ENCODE measurements at places on chromosomes 16 and 17.

DNA sequence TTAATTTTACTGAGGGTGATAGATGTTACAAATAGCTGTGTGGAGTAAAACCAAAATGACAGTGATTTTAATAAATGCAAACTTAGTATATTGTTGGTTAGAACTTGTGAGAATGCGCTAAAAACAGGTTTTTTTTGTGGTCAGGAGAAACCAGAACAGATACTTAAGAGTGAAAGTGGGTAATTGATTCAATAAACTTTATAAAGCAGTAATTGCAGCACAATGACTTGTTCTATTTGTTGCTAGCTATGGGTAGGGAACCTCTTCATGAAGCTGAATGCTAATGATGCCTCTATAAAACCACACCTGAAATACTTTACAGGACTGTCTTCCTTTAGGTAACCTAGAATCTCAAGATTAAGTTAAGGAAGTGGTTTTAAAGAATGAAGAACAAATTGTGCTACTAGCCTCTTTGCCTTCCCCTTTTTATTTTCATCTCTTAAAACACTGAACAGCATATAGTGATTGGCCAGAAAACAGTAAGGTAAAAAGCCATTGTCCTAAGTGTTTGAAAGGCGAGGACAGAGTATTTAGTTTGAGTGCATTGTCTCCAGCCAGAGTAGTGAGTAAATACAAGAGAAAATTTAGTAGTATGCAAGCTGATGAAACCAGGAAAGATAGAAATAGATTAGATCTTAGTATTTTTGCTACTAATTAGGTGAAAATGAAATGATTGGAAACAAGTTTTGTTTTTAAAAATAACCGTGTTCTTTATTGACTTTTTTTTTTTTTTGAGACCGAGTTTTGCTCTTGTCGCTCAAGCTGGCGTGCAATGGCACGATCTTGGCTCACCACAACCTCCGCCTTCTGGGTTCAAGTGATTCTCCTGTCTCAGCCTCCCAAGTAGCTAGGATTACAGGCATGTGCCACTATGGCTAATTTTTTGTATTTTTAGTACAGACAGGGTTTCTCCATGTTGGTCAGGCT is 6.0 kb downstream of the GGNBP2 start:
- peak; percentile 29 for DNase-seq

DNA sequence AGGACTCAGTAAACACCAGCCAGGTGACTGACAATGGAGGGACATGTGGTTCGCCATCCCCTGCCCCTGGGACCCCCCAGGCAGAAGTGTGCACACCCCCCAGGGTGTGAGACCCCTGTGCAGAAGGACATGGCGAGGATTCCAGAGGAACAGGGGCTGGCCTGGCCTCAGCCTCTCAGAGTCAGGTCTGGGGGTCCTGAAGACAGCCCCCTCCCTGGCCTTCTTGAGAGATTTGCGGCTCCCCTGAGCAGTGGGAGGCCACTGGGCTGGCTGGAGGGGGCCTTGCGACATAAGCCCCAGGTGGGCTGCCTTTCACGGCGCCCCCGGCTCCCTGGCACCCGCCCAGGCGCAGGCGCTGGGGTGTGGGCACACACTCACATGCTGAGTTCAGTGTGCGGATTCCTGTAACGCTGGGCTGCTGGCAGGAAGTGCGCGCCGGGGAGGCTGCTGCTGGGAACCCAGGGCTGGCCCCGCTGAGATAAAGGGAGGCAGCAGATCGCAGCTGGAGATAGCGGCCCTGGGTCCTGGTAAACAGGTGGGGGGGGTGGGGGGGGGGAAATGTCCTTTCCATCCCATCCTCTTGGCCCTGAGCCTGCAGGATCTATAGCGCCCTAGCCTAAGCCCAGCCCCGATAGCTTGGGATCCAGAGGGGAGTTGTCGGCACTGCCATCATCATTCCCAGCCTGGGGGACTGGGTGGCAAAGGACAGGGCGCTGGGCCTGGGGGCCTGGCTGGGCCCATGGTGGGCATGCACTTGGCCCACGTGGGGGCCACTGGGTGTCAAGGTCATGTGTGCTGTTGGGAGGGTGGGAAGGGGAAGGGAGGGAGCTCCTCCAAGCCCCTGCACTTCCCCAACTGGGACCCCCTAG is 27.1 kb downstream of the TMEM235 start:
- DNase-seq: peak; percentile 25

DNA sequence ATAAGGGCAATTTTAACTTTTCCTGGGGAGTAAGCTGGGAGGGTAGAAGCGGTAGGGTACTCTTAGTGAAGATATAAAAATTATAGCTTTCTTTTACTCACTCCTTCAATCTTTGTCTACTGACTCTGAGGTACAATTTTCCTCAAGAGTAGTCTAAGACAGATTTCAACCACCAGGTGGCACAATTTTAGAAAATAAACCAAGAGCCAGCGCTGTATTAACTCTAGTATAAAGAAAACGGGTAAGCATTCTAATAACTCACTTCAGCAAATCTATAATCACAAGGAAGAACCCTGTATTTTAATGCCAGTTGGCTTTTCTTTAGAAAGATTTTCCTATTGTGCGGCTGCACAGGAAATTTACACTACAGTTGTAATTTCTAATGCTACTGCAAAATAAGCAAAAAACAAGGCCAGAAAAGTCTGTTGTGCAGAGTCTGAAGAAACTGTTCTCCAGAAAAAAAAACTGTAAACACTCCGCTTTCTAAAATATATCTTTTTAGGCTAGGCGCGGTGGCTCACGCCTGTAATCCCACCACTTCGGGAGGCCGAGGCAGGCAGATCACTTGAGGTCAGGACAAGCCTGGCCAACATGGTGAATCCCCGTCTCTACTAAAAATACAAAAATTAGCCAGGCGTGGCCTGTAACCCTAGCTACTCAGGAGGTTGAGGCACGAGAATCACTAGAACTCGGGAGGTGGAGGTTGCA is 1.9 kb downstream of the CMC2 start:
- DNase-seq: no peak

DNA sequence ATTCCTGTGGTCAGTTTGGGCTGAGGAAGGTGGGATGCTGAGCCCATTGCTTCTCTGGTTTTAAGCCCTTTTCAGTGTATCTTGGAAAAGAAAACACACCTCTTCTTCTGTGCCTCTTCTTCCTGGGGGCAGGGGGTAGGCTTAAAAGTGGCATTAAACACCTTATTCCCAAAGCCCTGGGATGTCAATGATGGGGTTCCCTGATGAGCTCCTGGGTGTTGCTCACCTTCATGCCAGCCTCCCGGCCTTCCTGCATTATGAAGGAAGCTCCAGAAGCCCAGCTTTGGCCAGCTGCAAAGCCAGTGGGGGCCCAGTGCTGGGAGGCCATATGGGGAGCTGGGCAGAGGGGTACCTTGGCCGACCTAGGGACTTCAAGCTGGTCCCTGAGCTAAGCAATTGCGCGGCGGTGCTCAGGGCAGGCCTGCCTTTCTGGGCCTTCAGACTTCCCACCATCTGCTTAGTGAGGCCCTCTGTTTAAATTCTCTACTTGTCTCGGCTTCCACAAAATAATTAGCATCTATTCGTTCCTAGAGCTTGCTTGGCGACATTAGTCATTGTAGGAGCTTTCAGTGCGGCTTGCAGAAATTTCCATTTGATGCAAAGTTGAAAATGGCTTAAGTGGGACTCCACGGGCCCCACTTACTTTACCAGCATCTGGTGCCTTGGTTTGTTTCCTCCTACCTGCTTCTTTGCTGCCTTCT is 121.7 kb upstream of the NLRP1 start:
- no peak for DNase-seq

GRCh38 chr17:7889166-7889955 is 772 bp downstream of the CHD3 start:
- DNase-seq: peak; percentile 85

DNA sequence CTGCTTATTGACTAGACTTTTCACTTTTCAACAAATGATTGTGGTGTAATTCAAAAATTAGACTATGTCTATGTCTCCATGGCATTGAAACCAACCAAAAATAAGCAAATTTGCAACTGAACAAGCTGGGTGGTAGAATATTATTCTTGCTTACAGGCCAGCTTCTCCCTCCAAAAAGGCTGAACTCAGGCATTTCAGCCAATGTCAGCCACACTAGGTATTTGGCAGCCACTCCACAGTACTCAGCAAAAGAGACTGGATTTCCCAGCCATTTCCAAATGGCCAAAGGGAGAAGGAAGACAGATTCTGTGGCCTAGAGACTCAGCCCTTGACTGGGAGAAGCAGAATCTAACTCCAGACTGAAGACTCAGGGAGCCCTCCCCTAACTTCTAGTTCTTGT is 121.8 kb upstream of the IRX5 start:
- DNase-seq: no peak

- DNase-seq: no peak
Measured at GRCh38 chr16:595942-596735, 6.3 kb downstream of the RAB40C start.

GRCh38 chr17:61474934-61475333 is 22.7 kb downstream of the TBX4 start:
- no peak for DNase-seq

DNA sequence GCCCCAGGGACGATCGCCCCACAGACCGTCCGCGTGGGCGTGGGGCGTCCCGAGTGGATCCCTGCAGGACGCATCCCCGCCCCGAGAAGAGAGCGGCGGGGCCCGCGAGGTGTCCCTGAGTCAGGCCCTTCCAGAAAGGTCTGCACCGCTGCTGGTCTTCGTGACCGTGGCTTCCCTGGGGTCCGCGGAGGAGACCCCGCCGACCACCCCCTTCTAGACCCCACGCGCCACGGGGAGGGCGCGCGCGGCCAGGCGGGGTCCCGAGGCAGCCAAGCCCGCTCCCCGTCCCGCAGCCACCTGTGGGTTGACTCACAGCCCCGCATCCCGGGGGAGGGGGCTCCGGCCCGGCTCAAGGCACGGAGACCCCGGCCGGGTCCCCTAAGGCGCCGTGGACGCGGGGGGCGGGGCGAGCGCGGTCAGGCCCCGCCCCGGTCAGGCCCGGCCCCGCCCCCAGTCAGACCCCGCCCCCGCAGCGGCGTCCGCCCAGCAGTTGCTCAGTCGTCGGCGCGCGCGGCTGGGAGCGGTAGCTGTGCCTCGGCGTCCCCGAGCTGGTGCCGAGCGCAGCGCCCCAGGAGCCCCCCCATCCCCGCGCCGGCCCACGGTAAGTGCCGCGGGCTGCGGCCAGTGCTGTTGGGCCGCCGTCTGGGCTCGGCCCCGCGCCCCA is at the start of gene BAIAP3:
BAIAP3 (plus strand) TSS at position 497 of the 664 bp plus-strand sequence. CDS start 4,905 bp downstream, outside the sequence.
- no peak for DNase-seq

- no peak for DNase-seq
Measured at GRCh38 chr16:29868396-29869009, 5.5 kb upstream of the CDIPT start.

- no peak for DNase-seq
Measured at GRCh38 chr16:79932572-79932971, 332.0 kb upstream of the MAF start.

DNA sequence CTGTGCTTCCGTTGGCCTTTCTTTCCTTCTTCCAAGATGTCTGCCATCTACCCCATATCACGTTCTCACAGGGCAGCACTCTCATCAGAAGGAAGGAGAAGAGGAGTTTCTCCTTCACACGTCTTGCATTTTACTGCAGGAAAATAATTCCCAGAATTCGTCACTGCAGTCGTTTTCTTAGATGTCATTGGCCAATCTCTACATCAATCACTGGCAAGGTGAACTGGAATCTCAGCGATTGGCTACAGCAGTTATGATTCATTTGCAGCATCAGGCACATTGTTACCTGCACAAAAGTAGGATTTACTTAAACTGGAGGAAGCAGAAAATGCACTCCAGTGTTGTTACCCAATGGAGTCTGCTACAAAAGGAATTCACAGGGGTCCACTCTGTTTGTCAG is 277.2 kb upstream of the RBFOX1 start:
- DNase-seq: no peak

- DNase-seq: no peak
Measured at GRCh38 chr16:12111223-12111622, 134.7 kb downstream of the SNX29 start.

GRCh38 chr16:78817200-78817739 is 717.8 kb downstream of the WWOX start:
- DNase-seq: no peak

DNA sequence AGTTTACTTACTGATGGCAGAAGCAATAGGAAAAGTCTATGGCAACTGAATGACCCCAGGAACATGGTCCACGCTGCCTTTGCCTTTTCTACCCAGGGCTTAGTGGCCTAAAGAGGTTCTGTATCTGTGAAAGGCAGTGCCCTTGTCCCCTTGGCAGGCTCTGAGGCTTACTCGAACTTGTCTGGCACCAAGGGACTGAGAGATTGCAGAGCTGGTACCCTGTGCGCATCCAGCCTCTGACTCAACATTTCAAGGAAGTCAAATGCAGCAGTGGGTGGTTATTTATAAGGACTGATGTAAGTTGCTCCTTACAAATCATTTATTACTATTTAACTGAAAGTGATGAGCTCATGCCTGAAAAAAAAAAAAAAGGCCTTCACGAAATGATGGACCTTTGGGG is 299.9 kb upstream of the MYOCD start:
- no peak for DNase-seq

DNA sequence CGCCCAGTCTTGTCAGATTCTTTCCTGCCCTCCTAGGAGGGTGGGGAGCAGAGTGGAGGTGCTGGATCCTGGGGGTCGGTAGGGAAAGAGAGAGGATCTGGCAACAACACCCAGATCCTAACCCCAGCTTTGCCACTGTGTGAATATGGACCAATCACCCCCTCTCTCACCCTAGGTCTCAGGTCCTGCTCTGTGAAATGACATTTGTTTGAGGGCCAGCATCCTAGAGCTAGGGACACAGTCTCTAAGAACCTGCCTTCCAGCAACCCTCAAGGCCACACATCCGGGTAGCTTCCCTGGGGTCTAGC is 28.4 kb upstream of the MAP3K14 start:
- DNase-seq: no peak

- DNase-seq: no peak
Measured at GRCh38 chr16:68972720-68973119, 129.4 kb downstream of the TANGO6 start.

- no peak for DNase-seq
Measured at GRCh38 chr16:82231008-82231787, 61.2 kb upstream of the MPHOSPH6 start.

- DNase-seq: no peak
Measured at GRCh38 chr16:60414613-60415012, 1621.6 kb downstream of the CDH8 start.

- no peak for DNase-seq
Measured at GRCh38 chr16:132120-132519, 6.4 kb downstream of the NPRL3 start.

DNA sequence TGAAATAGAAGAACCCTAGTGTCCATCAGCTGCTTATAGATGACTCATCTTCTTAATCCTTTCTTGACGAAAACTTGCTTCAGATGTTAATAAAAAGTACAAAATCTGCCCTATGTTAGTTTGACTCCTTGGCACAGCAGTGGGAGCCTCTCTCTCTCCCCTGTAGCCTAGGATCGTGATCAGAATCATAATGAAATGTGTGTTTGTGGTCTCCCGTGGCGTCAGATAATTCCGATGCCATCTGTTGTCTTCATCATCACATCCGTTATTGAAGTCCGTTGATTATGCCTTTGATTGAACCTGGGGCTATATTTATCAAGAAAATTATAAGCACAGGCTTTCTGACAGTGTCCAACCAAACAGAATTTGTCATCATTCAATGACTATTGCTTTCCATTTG is 102.5 kb downstream of the BMERB1 start:
- no peak for DNase-seq
